ENCODE measurements at places on chromosomes 1 and 21.

- no peak for DNase-seq
Measured at GRCh38 chr1:66893712-66894111, 30.9 kb downstream of the DNAI4 start.

- no peak for DNase-seq
Measured at GRCh38 chr1:99700020-99700419, 54.1 kb downstream of the PALMD start.

DNA sequence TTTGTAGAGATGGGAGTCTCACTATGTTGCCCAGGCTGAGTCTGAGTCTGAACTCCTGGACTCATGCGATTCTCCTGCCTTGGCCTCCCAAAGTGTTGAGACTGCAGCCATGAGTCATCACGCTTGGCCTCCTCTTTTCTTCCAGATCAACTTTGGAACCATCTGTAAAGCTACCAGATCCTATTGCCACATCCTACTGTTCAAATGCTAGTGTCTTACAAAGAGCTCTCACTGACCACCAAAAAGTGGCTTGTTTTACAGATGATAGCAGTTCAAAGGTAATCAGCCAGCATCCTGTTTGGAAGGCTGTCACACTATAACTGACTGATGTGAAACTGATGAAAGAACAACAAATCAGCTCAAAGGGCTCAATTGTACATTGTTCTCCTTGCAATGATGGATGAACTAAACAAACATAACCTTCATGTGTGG lies 221.6 kb downstream of the AKT3 start:
- no peak for DNase-seq

GRCh38 chr1:220124542-220124941 lies 30.6 kb downstream of the IARS2 start:
- no peak for DNase-seq

GRCh38 chr1:233544304-233544703 lies 69.6 kb upstream of the KCNK1 start:
- DNase-seq: no peak

- no peak for DNase-seq
Measured at GRCh38 chr1:94597701-94598100, 56.1 kb upstream of the F3 start.

DNA sequence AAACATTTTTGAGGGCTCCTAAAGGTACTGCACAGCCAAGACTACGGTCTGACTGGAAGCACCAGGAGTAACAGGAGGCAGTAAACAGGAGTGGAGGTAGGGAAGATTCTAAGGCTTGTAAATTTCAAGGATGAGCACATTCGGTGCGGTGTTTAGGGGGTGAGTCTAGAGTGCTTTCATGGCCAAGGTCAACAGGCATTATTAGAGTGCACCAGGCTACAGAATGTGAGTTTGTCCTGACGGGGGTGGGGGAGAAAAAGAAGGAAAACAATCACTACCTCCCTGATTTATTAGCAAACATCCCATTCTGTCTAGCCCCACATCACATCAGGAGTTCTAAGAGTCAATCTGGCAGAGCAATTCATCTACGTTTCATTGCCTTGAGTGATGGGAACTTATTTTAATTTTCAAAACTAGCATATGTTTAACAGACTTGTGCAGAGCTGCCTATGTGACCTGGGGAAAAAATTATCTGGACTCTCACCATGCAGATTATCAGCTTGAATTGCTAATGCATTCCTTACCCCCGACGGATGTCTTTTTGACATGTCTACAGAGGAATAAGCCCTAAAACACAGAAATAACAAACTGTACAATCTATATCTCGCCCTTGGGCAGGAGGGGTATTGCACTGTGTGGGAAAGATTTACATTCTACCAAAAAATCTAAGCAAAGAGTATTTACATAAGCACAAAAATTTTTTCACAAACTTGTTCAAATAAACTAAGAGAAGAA lies 45.0 kb downstream of the APP start:
- no peak for DNase-seq

DNA sequence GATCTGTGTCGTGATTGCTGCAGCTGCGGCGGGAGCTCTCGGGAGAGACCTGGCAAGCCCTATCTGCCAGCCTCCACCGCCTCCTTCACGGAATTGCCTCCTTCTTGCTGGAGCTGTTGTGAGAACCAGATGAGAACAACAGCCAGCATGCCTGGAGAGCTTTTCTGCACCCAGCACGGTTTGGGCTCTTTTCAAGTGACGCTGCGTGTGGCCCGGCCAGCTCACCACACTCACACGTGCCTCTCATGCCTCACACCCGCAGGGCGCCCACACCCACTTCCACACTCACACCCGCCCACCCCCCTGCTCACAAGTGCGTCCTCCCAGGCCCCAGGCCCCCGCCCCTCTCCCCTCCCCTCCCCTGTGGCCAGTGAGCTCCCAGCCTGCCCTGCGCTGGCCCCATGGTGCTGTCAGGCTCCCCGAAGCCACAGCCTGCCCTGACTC lies 135.7 kb upstream of the RUNX3 start:
- DNase-seq: no peak

DNA sequence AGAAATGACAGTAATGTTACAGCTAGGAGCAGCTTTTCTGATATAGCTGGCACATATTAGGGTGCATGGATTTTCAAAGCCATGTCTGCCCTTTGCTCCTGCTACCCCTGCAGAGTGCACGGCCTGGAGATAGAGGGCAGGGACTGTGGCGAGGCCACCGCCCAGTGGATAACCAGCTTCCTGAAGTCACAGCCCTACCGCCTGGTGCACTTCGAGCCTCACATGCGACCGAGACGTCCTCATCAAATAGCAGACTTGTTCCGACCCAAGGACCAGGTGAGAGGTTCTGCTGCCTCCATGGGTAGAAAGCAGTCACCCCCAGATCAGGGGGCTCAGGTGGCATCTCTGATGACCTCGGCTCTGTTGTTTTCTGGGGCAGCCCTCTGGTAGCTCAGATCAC lies 9.8 kb downstream of the MTARC1 start:
- no peak for DNase-seq

- no peak for DNase-seq
Measured at GRCh38 chr1:114118351-114118990, 35.2 kb downstream of the SYT6 start.

DNA sequence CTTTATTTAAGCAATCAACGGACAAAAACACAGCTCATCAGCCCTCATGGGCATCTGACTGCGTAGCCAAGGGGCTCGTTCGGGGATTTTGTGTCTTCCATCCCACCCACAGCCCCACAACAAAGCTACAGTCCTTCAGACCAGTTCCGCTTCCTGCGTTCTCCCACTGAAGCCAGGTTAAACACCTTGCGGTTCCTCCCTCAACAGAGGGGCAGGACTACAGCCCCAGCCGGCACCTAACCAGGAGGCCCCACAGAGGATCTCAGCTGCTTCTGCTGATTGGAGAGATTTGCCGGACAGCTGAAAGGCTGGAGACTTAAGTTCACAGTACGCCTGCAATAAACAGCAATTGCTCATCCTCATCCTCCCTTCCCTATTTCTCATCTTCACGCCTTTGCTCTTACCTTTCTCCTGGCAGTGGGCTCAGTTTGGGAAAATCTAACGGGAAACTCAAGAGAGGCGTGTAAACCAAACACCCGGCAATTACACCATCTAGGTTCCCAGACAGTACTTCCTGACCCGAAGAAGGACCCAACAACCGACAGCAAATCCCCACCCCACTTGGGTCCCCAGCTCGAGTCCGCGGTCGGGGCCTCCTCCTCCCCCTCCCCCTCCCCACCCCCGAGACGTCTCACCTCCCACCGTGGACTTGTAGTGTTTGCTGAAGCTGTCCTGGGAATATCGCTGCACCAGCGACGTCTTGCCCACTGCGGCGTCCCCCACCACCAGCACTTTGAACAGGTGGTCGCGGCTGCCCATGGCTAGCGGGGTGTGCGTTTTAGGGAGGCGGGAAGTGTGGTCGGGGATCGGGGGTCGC lies 876 bp downstream of the RAB29 start:
- no peak for DNase-seq

- no peak for DNase-seq
Measured at GRCh38 chr1:154951901-154952657, 3.8 kb downstream of the PBXIP1 start.

DNA sequence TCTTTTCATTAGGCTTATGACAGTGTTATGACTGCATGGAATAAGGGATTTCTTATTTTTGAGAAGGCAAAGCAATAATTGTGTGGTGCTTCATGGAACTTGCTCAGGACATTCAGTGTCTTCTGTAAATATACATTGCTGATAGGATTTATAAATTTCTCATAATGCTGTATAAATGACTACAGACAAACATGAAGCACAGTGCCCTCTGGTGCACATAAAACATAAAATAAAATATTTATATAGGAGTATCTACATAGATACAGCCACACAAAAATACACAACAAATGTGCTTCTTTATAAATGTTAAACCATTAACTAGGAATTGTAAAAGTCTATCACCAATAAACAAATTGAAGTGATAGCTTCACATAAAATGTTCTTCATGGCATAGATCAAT lies 24.1 kb downstream of the BRINP3 start:
- DNase-seq: no peak

GRCh38 chr1:201304126-201304525 lies 20.8 kb downstream of the PKP1 start:
- no peak for DNase-seq

- no peak for DNase-seq
Measured at GRCh38 chr1:31642366-31642765, 2.3 kb downstream of the PEF1 start.

DNA sequence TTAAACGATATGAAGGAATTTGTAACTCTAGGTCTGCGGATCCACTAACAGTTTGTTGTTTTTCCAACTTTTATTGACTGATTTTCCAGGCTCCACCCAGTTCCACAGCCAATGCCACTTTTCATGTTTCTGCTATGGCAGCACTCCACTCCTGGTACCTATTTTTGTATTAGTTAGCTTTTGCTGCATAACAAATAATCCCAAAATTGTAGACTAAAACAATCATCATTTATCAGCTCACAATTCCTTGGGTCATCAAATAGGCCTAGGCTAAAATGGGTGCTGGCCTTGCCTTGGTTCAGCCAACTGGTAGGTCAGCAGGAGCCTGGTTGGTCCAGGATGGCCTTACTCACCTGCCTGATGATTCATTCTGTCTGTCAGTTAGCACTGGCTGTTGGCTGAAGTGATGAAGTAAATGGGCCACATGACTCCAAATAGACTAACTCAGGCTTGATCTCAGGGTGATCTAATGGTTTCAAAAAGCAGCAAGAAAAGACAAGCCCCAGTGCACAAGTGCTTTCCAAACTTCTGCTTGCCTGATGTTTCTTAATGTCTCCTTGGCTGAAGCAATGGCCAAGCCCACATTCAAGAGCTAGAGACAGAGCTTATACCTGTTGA lies 3.2 kb upstream of the C8B start:
- DNase-seq: no peak

DNA sequence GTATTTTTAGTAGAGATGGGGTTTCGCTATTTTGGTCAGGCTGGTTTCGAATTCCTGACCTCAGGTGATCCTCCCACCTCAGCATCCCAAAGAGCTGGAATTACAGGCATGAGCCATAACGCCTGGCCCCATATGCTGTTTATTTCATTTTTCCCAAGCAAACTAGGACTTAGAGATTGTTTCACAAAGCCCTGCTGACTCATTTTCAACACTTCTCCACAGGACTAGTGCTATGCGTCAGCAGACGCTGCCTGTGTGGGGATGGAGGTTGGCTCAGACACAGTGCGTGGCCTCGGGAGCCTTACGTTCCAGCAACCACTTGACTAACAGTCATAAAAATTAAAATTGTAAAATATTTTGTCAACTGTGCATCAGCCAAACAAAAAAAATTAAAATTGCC lies 22.7 kb downstream of the PKNOX1 start:
- no peak for DNase-seq

- no peak for DNase-seq
Measured at GRCh38 chr1:56580771-56581170, 1.4 kb upstream of the PLPP3 start.

GRCh38 chr1:16146279-16147155 lies 9.4 kb downstream of the EPHA2 start:
- peak; percentile 81 for DNase-seq

DNA sequence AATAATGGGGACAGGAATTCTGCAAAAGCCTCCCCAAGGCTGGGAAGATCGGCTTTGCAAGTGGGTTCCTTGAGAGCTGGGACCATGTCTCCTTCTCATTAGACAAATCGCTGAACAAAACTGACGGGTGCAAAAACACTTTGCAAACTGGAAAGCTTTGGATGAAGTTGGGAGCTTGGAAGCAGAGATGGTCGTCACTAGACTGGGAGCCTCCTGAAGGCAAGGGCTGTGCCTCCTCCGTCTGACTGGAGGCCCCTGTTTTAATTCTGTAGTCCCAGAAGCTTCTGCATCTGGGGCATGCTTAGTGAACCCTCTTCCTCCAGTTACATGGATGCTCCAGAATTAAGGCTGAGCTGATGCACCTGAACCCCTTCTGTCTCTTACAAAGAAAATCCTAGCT lies 82.3 kb upstream of the IFFO2 start:
- no peak for DNase-seq

- DNase-seq: no peak
Measured at GRCh38 chr1:24263211-24263610, 55.9 kb upstream of the GRHL3 start.

- no peak for DNase-seq
Measured at GRCh38 chr1:9382643-9383491, 90.2 kb downstream of the SPSB1 start.

DNA sequence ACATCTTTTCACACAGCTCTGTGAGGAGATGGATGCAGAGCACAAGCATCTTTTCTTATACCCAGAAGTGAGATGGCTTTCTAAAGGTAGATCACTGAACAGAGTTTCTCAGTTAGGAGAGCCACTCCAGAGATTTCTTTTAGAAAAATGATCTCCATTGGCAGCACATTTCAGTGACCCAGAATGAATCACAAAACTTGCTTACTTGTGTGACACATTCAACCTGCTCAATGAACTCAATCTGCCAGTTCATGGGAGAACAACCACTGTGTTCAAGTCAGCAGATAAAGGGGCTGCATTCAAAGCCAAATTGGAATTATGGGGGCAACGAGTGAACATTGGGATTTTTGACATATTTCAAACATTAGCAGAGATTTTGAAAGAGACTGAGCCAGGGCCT lies 78.3 kb downstream of the UCHL5 start:
- DNase-seq: no peak

GRCh38 chr1:3292051-3292722 lies 162.3 kb upstream of the ARHGEF16 start:
- DNase-seq: no peak
